Thyroid gland (tissue), 4 donors: ENCODE measurements at places on chromosomes 16 and 17. TPM values are rescaled to one million over a fixed set of nuclear protein-coding genes. Genes with fewer than 3 reads are reported as not detected.

DNA sequence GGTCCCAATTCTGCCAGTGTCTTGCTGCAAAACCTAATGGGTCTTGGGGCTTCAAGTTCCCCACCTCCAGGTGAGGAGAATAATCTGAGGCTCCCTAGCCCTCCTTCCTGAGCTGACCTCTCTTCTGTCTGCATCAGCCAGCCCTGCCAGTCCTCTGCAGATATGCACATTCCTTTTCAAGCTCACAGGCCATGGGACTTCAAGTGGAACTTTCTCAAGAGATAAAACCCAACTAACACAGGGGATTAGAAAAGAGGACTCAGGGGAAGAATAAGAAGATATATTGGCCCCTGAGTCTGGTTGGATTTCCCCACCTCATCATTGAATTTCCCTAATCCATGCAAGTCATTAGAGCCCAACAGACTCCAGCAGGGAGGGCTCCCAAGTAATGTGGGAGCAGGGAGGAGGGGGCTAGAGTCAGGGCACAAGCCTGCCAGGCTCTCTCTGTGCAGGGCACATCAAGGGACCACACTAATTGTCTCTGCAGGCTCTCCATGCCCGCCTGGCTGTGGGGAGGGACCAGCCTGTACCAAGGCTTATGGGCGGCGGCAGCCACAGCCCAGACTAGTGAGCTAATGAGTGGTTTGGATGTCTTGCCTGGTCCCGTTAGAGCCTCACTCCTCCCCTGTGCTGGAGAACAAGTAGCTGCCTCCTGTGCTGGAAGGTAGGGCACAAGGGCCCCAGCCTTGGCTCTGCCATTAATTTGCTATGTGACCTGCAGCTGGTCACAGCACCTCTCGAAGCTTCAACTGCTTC lies 1.2 kb downstream of the KRT14 start:
- no peak for DNase-seq

DNA sequence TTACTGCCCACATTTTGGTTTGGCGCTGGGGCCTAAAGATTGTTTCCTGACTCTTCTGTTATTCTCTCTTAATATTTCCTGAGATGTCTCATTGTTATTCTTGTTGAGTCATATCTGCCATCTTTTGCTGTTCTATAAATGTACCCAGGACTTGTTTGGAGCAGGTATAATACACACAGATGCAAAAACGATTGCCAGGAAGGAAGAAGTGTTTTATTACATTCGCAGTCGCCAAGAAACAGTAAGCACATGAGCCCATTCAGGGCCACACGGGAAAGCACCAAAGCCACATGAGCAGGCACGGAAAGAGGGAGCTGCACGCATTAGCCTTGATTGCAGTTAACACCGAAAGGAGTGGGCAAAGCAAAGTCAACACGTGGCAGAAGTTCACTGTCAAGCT lies 70.2 kb downstream of the ARHGAP44 start:
- no peak for DNase-seq

DNA sequence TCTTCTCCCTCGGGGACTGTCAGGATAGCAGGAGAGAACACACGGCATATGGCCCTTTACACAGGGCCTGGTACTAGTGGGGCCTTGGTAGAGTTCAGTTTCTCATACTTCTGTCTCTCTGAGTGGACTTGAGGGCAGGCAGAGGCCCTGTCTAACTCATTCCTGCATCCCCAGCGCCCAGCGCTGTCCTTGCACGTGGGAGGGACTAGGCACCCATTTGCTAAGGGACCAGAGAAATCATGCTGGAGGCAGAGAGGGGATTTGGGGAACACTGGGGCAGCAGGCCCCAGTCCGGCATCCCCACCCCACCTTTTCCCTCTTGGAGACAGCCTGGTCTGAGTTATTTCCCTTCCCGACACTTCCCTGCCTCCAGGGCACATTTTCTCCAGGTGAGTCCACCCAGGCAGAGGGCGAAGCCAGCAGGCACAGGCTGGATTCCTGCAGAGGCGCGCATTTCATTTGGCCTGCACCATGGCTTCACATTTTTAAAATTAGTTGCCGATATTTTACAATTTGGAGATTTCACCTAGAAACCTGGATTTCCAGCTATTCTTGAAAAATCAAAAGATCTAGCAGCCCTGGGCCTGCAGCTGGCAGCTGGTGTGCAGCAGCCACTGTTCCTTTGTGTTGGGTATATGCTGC lies 9.7 kb upstream of the NKD1 start:
- DNase-seq: no peak

DNA sequence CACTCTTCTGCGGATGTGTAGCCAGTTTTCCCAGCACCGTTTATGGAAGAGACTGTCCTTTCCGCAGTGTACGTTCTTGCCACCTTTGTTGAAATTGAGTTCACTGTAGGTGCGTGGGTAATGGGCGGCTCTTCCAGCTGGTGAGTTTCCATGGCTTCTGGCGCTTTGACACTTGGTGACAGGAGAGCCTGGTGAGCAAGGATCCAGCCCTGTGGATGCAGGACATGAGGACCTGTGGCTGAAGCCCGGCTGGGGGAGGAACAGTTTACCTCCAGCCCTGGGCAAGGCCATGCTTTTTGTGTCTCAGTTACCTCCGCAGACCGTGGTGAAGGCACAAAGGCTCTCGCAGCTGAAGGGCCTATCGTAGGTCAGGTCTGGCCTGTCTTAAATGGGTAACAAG lies 166.5 kb downstream of the LAT start:
- no peak for DNase-seq

GRCh38 chr17:12966413-12966812 lies 51.4 kb downstream of the ELAC2 start:
- DNase-seq: no peak

The CD300H gene
- total RNA-seq: not detected

DNA sequence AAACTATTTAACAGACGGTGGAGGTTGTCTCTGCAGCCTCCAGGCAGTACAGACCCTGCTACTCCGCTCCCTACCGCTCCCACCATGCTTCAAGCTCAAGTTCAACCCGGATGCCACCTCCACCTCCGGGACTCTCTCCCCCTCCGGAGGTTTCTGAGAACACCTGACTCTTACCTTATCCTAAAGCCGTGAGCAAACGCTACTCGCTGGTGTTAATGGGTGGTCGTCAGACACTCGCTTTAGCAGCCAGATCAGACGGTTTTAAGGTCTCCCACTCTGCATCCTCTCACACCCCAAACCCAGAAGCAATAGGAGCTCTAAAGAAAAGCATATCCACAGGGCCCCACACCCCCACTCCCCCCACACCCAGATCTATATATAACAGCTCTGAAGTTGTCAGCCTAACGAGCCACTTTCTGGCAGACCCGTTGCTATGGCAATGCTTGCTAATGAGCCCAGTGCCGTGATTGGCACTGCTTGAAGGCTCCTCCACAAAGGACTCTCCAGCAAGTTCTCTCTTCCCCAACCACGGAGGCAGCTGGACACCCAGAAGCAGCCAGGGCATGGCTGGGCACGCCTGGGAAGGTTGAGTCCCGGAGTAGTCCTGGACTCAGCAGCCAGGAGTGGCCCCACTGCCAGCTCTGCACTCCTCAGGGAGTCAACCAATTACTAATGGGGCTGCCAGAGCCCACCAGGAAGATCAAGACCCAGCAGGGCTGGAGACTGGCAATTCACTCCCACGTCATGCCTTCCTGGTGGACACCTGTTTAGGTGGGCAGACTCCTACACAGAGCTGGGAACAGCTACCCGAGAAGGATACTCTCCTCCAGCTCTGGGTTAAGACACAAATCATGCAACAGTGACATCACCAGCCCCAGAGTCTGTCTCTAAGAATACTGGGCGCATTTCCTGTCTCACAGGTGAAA lies 121.2 kb upstream of the RCVRN start:
- no peak for DNase-seq

The BAIAP3 gene
- total RNA-seq: 0.67 TPM

The CCL15 gene
- not detected for total RNA-seq
